Spinal cord (tissue), 10 donors: ENCODE measurements at places on chromosomes 5 and 9. TPM values are rescaled to one million over a fixed set of nuclear protein-coding genes. Genes with fewer than 3 reads are reported as not detected.

DNA sequence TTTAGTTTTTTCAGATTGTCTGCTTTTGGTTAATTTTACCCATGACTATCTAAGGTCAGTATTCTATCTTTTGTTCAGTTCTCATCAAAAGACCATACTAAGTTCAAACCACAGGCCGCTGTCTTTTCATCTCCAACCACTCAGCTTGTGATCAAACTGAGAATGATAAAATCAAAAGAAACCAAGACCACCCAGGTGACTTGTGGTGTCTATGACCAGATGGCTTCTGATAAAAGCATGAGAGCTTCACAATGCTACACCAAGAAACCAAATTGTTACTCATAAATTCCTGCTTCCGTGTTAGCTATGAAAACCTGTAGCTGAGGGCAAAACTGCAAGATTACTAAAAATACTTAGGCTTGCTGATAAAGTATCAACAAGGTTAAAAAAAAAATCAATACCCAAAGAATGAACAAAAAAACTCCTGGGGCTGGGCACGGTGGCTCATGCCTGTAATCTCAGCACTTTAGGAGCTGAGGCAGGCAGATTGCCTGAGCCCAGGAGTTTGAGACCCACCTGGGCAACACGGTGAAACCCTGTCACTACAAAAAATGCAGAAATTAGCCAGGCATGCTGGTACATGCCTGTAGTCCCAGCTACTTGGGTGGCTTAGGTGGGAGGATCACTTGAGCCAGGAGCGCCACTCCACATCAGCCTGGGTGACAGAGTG is 25.8 kb upstream of the GPX8 start:
- H3K27me3 ChIP-seq, result no peaks in the 10 kb centered on the region
- H3K27ac ChIP-seq, result no peak overlapping the region
- no peak overlapping the region for H3K4me3 ChIP-seq
- no peaks in the 10 kb centered on the region for H3K4me1 ChIP-seq
- H3K36me3 ChIP-seq, result no peaks in the 10 kb centered on the region

GRCh38 chr9:84563691-84564090 is 105.8 kb upstream of the NTRK2 start:
- DNase-seq, result no peak
- no peak overlapping the region for H3K4me3 ChIP-seq
- H3K27me3 ChIP-seq, result no peaks in the 10 kb centered on the region
- H3K4me1 ChIP-seq, result no peaks in the 10 kb centered on the region
- no peak overlapping the region for H3K27ac ChIP-seq

DNA sequence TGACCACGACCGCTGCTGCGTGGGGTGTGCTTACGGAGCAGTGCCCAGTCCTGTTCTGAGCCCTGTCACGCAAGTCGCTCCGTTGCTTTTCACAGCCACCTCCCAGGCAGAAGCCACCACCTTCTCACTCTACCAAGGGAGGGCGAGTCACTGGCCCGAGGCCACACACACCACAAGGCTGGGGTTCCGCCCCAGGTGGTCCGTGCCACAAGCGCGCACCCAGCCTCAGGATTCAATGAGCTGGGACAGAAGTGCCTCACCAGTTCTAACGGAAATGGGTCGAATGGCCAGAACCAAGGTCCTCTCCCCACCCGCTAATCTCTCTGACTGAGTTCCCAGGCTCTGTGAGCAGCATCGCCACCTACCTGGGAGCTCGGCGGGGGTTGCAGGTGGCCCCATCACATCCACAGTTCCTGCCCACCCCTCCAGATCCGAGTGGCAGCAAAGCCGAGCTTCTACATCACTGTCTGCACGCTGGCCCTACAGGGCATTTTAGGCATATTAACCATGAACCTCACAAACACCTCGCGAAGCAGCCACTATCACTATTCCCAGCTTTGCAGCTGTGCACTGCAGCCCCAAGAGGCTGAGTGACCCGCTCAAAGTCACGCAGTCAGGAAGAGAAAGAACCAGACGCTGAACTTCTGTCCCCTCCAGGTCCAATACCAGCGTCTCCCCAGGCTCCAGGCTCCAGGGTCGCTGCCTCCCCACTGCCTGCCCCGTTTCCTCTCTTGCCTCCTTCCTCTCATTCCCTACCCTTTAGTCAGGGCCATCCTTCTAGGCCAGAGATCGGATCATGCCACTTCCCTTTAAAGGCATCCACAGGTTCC is 92.1 kb upstream of the PHYKPL start:
- H3K36me3 ChIP-seq, result no peaks in the 10 kb centered on the region
- no peak overlapping the region for H3K4me3 ChIP-seq
- H3K4me1 ChIP-seq, result peaks cover 22% of the 10 kb centered on the region

DNA sequence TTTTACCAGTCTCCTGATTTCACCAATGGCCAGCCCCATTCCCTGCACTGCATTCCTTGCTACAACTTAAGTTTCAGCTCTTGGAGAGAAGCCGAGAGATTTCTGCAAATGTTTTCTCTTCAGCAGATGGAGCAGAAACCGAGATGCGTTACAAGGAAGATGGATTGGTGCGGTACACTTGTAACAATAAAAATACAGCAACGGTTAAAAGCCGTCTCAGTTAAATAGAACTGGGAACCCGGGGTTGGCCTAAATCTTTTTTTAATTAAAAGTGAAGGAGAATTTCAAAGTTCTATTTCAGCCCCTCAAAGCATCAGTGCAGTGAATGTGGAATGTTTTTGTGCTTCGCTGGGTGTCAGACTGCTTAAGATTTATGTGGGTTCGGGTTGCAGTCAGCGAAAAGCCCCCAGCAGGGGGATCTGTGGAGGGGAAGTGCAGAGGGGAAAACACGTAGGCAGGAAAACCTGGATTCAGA is 19.8 kb downstream of the BRINP1 start:
- peaks cover under 1% of the 10 kb centered on the region for H3K36me3 ChIP-seq
- no peaks in the 10 kb centered on the region for H3K27me3 ChIP-seq
- peak overlapping the region; percentile 6 for H3K27ac ChIP-seq
- no peaks in the 10 kb centered on the region for H3K4me1 ChIP-seq
- no peak overlapping the region for H3K4me3 ChIP-seq
- DNase-seq, result no peak

DNA sequence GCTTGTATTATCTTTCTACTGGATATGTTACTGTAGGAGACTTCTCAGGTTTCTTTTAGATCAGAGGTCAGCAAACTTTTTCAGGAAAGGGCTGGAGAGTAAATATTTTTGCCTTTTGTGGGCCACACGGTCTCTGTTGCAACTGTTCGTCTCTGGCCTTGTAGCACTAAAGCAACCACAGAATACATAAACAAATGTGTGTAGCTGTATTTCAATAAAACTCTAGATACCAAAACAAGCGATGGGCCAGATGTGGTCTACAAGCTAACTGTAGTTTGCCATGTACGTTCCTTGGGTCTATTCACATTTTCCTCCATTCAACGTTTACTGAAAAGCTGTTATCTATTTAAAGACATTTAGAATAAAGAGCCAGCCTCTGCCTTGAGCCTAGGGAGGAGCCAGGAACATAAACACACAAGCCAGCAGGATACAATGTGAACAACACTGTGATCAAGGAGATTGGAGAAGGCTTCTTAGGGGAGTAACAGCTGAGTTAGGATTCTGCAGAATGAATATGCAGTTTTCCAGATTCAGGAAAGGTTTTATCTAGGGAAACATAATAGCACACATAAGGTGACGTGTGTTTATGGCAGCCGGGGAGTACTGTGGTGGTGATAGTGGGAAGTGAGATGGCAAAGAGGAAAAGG is 33.0 kb upstream of the HOMER1 start:
- no peaks in the 10 kb centered on the region for H3K27me3 ChIP-seq
- H3K27ac ChIP-seq, result no peak overlapping the region
- no peaks in the 10 kb centered on the region for H3K4me1 ChIP-seq
- H3K36me3 ChIP-seq, result no peaks in the 10 kb centered on the region
- DNase-seq, result no peak

DNA sequence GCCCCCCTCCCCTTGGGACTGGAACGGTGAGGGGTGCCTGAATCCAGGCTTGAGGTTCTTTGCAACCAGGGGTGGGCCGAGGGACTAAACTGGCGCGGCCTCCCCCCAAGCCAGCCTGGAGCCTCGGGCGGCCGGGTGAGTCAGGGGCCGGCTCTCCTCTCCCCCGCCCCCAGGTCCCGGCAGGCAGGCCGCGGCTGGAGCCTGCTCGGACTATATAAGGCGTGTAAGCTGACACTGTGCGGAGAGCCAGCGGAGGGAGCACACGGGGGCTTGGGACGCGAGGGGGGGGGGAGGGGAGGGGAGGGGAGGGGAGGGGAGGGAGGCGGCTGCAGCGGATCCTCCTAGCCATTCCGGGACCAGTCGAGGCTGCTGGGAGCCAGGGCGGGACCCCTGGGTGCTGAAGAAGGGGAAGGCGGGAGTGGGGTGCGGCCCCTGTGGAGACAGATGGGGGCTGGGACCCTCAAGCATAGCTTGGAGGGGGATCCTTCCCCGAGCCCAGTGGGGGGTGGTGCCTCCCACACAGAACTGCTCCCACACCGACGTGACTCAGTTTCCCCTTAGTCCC is 595 bp downstream of the PDLIM7 start:
- H3K27ac ChIP-seq, result peak overlapping the region; percentile 93
- H3K4me1 ChIP-seq, result peaks cover 68% of the 10 kb centered on the region
- peaks cover 35% of the 10 kb centered on the region for H3K36me3 ChIP-seq
- no peak for DNase-seq
- H3K27me3 ChIP-seq, result peaks cover 7% of the 10 kb centered on the region

- no peak overlapping the region for H3K27ac ChIP-seq
- H3K4me1 ChIP-seq, result peaks cover 5% of the 10 kb centered on the region
- no peak overlapping the region for H3K4me3 ChIP-seq
- no peaks in the 10 kb centered on the region for H3K36me3 ChIP-seq
- no peaks in the 10 kb centered on the region for H3K27me3 ChIP-seq
- no peak for DNase-seq
Measured at GRCh38 chr5:81782811-81783210, 31.9 kb upstream of the SSBP2 start.

- peak overlapping the region; percentile 11 for H3K27ac ChIP-seq
- H3K27me3 ChIP-seq, result no peaks in the 10 kb centered on the region
- H3K36me3 ChIP-seq, result no peaks in the 10 kb centered on the region
- H3K4me3 ChIP-seq, result no peak overlapping the region
- no peak for DNase-seq
- peaks cover 5% of the 10 kb centered on the region for H3K4me1 ChIP-seq
Measured at GRCh38 chr9:134525841-134526583, 115.6 kb upstream of the COL5A1 start.

DNA sequence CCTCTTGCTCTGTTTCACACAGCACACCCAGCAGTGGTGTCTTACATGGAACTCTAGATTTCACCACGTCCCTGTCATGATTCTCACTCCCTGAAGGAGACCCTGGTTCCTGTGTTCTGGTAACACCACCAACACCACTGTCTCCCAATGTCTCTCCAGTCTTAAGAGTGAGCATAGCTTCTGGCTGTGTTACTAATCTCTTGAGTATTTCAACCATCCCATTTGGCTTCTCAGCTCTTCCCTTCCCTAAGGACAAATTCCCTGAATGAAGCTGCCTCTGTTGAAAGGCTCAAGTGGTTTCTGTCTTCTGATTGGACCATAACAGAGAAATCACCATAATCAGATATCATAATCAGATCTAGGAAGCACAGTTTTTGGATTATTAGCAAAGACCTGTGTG is 311.8 kb downstream of the DNAH5 start:
- no peak overlapping the region for H3K27ac ChIP-seq
- no peak for DNase-seq
- H3K27me3 ChIP-seq, result no peaks in the 10 kb centered on the region
- no peaks in the 10 kb centered on the region for H3K36me3 ChIP-seq

DNA sequence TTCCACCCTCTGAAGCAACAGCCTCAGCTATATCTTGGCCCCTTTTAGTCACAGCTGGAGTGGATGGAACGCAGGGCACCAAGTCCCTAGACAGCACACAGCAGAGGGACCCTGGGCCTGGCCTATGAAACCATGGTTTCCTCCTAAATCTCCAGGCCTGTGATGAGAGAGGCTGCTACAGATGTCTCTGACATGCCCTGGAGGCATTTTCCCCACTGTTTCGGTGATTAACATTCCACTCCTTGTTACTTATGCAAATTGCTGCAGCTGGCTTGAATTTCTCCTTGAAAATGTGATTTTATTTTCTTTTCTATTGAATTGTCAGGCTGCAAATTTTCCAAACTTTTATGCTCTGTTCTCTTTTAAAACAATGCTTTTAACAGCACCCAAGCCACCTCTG is 384.8 kb downstream of the PRR16 start:
- no peak overlapping the region for H3K4me3 ChIP-seq
- H3K4me1 ChIP-seq, result no peaks in the 10 kb centered on the region
- H3K27ac ChIP-seq, result no peak overlapping the region
- H3K27me3 ChIP-seq, result no peaks in the 10 kb centered on the region
- no peak for DNase-seq
- no peaks in the 10 kb centered on the region for H3K36me3 ChIP-seq

DNA sequence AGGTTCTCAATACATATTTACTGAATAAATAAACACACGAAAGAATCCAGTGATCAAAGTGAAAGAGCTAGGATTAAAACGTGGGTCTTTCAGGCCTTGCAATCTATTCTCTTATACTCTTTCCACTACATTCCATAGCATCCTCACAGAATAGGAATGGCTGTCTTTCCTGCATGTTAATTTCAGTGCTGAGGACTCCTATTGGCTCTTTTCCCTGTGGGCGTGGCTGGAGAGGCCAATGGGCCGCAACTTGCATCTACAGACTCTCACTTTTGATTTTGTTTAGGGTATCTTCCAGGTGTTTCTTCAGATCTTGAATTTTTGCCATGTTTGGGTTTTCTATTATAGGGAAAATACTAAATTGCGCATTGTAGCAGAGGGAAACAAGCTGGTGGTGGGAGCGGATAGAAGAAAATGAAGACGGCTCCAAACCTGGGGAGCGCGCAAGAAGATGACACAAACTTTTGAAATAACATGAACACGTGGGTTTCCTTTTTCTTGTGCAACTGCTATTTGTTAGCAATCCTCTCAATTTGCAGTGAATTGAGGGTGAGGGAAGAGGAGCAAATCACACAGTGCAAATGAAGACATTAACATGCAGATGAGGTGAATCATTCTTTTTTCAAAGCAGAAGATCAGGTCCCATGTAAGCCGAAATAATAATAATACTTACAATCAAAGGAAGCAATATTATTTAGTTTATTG is 93.9 kb downstream of the GCNT1 start:
- H3K27ac ChIP-seq, result no peak overlapping the region
- H3K27me3 ChIP-seq, result no peaks in the 10 kb centered on the region
- no peaks in the 10 kb centered on the region for H3K4me1 ChIP-seq
- no peaks in the 10 kb centered on the region for H3K36me3 ChIP-seq

GRM6 gene
- 0.06 TPM for total RNA-seq

TRIM41 gene
- total RNA-seq, result 10.7 TPM

CENPH gene
- 11.8 TPM for total RNA-seq

SLC34A1 gene
- not detected for total RNA-seq

OBP2B gene
- not detected for total RNA-seq

IL13 gene
- not detected for total RNA-seq

HTR4 gene
- total RNA-seq, result 0.94 TPM

PCDHA1 gene
- total RNA-seq, result 4.5 TPM

TTC23L gene
- total RNA-seq, result 6.1 TPM

UBAP2 gene
- total RNA-seq, result 33.1 TPM
